SHP77 treated with DMSO at 0.1 percent for 48 hours (cell line): ENCODE measurements at places on chromosomes 6 and 20.

DNA sequence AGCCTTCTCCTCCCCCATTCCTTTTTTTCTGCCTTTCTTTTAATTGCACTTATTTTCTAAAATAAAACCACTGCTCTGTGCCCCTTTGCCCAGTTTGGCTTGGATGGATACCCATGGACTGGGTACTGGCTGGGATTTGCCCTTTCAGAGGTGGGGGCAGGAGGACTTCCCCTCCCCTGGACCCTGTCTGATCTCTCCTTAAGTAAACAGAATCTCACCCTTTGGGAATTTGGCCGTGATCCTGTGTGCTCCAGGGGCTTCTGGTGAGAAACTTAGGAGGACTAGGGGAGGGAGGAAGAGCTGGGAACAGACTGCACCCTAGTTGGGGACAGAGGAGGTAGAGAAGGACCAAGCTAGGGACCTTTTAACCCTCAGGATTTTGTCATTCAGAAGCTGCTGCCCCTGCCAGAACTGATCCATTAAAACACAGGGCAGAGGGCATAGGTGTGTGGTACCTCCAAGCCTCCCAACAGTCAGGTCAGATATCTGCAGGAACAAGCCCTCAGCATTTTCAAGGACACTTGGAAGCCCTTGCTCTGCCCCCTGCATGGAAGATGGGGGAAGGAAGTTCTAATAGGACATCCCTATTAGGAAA, 7.3 kb downstream of the FOXP4 start:
- no peak for DNase-seq

DNA sequence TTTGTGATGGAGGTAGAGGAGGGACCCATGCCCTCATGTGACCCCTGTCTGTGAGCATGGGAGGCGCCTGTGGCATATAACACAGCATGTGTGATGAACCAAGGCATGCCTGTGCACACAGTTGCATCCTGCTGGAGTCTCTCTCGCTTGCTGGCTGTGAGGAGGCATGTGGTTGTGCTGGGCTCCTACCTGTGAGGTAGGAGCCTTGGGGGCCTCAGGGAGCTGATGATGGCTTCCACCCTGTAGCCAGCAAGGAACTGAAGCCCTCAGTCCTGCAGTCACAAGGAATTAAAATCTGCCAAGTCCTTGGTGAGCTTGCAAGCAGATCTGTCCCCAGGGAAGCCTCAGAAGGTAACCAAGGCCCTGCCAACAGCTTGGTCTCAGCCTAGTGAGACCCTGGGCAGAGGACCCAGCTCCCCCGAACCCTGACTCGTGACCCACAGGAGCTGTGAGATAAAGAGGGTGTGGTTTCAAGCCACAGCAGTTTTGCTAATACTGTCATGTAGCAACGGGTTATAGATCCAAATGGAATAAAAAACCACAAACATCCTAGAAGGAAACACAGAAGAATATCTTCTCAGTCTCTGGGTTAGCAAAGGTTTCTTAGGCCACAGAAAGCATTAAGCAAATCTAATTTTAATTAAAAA, 145.7 kb downstream of the WDR27 start:
- DNase-seq, result no peak

- no peak for DNase-seq
Observed at GRCh38 chr6:108156938-108157233, 8.9 kb upstream of the NR2E1 start.

DNA sequence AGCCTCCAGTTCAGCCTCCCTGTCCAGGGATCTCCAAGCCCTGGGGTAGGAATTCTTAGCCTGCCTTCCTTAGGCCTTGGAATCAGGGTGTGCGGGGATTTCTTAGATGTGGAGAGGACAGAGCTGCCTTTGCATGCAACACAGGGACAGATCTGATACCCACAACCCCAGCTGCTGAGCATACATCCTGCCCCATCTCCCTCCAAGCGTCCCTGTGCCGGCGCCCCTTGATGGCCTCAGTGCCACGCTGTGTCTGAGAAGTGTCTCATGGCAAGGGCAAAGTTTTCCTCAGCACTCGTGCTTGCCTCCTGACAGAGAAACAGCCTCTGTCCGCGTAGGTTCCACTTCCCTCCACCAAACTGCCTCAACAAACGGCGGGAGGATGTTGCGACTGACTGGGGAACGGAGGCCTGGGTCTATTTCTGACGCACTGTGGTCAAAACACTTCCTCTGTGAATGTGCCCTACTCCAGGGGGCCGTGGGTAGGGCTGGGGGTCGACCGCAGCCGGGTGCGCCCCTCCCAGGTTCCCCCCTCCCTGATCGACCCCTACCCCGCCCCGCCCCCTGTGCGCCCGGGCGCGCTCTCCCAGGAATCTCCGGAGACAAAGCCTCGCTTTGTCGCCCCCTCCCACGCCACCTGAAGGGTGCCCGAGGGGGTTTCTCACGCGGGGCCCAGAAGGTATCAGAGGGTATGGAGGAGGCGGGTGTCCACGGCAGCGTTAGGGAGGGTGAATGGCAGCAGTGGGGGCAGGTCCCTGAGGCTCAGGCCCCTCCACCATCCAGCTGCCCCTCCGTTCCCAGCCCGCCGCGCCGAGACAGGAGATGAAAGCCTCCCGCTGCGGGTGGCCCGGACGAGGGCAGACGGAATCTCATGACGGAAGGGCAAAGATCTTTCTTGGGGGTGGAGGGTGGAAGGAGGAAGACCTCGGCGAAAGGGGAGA, 806 bp downstream of the MICAL1 start:
- no peak for DNase-seq

GRCh38 chr20:44157061-44157460, 29.9 kb downstream of the JPH2 start:
- no peak for DNase-seq
